ENCODE measurements at places on chromosomes 4 and X.

GRCh38 chr4:1195891-1196401 is 23.6 kb upstream of the SPON2 start:
- DNase-seq, result no peak

- no peak for DNase-seq
These were observed 2.5 kb downstream of the PPBP start for GRCh38 chr4:73985528-73985852.

GRCh38 chr4:123244137-123244536 is 152.5 kb upstream of the SPRY1 start:
- peak; percentile 20 for DNase-seq

GRCh38 chr4:17058916-17059741 is 160.7 kb upstream of the LDB2 start:
- DNase-seq, result no peak

GRCh38 chrX:1516596-1517104 is 20.3 kb downstream of the P2RY8 start:
- DNase-seq, result no peak

GRCh38 chr4:176102414-176103063 is 36.9 kb downstream of the WDR17 start:
- DNase-seq, result no peak

DNA sequence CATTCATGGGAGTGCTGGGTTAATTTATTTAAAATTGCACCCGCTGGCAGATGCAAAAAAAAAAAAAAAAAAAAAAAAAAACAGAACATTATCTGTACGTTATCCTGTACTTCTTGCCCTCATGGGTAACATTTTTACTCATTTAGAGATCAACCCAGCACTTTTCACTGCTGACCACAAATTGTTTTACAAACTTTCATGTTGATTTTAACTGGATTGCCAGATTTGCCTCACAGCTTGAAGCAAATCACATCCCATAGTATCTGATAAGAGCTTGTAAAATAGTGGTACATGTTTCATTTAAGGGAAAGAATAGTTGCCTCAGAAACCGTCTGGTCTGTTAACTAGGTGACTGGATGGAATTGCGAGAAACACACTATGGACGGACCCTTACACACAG is 640.8 kb downstream of the TRIML1 start:
- DNase-seq, result no peak

- DNase-seq, result peak; percentile 22
These were observed 56.9 kb downstream of the PCGF3 start for GRCh38 chr4:762211-763190.

DNA sequence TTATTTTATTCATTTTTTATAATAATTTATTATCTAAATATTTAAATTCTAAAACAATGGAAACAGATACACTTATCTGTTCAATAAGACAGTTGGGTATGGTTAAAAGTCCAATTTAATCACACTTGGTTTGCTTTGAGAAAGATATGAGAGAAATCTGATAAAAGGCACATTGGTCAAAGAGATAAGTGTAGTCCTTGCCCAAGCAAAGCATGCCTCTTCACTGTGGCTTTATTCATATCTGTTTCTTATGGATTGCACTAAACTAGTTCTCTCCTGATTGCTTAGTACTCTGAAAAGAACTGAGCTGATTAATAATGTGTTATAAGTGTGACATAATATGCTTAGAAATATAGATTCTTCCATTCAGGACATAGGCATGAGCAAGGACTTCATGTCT is 39.8 kb downstream of the CXCL1 start:
- DNase-seq, result no peak

DNA sequence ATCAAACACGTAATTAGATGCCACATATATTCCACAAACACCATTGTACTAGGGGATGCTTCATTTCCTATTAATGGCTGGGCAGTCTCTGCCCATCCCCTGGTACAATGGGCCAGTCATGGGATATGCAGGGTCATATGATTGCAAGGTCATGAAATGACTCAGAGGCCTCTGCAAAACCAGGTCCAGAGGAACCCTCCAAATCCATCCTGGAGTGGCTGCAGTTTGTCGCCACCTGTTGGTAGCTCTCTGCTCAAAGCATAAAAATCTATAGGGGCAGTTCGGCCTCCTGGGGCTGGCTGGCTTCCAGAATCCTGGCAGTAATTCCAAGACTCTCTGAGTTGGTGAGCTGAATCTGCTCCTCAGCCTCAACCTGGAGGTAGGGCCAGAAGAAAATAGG is 22.9 kb upstream of the PUDP start:
- DNase-seq, result no peak

DNA sequence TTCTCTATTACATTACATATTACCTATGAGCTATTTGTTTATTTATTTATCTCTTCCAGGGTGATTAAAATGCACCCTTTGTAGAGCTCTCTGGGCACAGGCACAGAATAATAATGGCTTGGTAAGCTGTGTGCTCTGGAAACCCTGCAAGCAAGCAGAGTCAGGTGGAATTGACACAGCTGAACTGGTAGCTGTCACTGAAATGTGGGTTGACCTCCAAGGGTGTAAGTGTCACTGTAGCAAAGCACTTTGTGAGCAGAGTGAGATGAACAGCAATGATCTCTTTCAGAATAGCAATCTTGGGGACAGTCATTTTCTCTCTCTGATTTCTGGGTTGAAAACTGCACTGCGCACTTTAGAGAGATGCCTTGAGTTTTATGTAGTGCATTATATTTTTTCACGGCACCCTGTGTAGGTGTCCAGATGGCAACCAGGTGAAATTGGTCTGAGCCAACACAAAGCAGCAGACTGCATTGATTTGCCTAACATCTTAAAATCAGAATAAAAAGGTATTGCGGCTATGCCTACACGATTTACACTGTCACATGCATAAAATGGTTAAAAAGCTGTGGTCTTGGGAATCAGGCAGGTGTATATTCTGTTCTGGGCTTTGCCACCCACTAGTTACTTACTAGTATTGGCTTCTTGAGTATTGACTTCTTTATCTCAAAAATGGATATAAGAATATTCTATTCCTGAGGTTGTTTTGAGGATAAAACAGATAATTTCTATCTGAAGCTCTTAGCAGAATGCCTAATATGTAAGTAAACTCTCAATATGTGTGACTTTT is 450.3 kb downstream of the RAPGEF2 start:
- DNase-seq, result no peak

- no peak for DNase-seq
These were observed 17.1 kb downstream of the MTTP start for GRCh38 chr4:99591757-99592156.

- no peak for DNase-seq
These were observed at the start of gene TRPC5OS for GRCh38 chrX:111875881-111876280. Gene TRPC5OS, plus strand, starts transcription at chrX:111876181. Its CDS starts 25,669 bp downstream, at chrX:111901850.

DNA sequence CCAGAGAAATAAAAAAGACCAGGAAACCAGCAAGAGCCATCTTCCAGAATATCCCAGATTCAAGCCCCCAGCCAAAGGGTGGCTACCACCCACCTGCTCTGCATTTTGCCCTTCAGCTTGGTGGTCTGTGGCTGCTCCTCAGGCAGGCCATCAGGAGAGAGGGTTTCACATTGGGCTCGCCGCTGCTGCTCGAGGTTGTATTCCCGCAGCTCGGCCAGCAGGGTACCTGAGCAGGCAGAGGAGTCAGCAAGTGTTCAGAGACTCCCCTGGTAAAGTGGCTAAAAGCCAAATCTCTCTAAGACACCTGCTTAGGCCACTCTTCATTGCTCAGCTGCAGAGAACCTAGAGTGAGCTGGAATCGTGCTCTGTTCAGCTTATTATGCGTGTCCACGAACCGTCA is 110.8 kb upstream of the HSD17B10 start:
- DNase-seq, result no peak

DNA sequence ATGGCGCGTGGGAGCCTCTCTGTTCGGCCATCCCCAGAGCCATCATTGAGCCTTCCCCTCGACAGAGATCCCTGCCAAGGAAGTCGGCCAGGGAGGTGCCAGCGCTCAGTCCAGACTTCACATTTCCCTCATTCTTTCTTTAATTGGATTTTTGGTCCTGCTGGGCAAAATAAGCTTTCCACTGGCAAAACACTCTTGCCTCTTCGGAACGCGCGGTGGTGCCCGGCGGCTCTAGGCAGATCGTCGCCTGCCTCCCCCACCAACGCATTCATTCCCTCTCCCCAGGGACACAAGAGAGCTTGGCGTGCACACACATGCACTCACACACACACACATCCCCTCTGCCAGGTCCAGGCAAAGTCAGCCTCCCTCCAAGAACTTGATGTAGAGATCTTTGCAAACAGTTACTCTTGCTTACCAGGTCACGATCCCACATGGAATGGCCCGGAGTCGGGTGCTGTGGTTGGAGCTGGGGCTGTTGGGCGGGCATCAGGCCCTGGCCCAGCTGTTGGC is 257.1 kb downstream of the BCOR start:
- no peak for DNase-seq

DNA sequence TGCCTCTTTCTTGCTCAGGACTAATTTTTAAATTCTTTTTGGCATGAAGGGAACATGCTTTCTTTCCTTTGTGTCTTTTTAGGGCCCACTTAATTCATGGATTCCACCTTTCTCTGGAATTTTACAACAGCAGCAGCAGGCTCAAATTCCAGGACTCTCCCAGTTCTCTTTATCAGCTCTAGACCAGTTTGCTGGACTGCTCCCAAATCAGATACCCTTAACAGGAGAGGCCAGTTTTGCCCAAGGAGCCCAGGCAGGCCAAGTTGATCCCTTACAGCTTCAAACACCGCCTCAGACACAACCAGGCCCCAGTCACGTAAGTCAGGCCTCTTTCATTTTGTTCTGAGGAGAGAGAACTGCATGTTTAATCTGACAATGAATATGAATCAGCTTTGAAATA is 2.3 kb downstream of the ODAM start:
- DNase-seq, result no peak

- DNase-seq, result no peak
These were observed 184.0 kb downstream of the ARHGAP24 start for GRCh38 chr4:85658766-85659439.

DNA sequence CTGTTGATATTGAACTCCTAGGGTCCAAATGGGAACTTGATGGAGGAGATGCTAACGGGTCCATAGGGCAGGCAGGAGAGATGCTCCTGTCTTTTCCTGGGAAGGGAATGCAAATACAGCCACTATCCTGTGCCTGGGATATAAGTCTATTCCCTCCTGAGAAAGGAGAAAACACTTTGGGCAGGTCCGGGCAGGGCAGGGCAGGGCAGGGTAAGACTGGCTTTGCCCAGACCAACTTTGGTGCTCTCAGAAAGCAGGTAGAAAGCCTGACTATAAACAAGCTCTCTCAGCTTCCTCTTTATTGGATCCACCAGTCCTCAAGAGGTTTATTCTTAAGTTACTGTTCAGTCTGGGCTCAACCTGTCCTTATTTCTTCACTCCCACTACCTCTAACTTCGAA is 232.3 kb downstream of the PTTG2 start:
- peak; percentile 46 for DNase-seq

DNA sequence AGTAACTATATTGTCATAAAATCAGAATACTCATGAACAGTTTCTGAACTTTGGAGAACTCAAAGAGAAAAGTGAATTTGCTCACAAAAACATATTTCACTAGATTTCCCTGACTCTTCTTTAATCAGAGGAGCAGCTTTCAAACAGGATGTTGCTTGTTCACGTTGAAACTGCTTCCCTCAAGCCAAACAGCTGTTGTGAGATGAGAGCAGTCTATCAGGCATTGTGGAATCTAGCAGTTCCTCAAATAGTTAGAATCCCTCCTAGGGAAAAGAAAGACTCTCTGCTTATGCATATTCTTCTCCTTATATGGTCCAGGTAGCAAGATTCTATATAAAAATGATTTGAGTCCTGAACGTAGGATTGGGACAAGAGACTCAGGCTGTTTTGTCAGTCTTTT is 1012.1 kb downstream of the FAM133A start:
- no peak for DNase-seq

- no peak for DNase-seq
These were observed 85.4 kb upstream of the NR3C2 start for GRCh38 chr4:148527571-148527970.

DNA sequence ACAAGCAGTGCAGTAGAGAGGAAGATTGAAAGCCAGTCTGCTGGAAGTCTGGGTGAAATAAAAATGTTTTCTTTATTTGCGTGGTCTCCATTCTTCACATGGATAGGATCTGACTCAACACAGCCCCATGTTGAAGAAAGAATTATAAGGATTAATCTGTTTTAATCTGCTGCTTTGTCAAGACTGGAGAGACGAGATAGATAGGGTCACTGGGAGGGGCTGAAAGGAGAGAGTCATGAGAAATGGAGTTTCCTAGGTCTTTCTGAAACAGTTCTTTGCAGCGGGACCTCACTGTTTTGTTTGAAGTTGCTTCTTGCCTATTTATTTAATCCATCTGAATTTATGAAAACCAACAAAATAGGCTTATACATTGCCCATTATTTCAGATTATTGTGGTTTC is 32.4 kb upstream of the RHOH start:
- DNase-seq, result no peak

DNA sequence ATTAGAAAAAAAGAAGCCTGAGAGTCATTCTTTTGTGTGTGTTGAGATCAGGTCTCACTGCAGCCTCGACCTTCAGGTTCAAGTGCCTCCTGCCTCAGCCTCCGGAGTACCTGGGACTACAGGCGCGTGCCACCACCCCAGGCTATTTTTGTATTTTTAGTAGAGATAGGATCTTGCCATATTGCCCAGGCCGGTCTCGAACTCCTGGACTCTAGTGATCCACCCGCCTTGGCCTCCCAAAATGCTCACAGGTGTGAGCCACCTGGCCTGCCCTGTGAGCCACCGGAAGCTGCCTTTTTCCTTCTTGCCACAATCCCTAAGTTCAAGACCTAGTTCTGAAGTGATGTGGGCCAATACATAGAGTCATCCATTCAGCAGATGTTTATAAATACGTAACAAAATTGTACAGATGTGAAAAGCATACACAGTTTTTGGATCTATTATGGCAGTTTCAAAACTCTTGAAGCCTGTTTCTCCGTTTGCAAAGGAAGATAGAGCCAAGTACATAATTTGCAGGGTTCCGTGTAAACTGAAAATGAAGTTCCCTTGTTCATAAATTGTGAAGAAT is 536 bp upstream of the CTSO start:
- no peak for DNase-seq

Measured in MV-4-11 (cell line).